ENCODE measurements at places on chromosomes 5 and 9.

DNA sequence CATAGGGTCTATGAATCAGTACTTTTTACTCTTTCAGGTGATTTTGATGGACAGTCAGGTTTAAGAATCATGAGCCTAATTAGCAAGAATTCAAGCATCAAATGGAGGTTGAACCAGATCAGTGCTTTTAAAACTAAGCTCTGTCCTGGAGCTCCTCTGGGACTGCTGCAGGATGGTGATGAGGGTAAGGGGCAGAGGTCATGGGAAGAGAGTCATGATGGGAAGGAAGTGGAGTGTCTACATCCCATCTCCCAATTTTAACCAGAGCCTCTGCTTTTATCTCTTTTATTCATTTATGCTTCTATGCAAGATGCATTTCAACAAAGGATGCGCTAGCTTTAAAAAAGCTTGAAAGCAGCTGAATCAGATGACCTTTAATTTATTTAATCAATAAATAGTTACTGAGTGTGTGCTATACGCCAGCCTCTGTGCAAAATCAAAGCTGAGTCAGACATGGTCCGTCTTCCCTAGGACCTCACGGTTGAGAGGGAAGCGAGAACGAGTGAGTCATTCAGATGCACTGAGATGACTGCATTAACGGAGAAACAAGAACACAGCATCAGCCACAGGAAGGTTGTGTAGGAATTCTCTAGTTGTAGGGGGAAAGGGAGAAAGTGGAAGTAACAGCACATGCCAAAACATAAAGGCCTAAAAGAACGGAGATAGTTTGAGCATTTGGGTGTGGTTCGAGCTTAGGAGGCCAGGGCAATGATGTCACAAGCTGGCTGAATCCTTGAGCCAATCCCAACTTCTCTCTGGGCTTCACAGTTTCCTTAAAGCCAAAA lies 441.6 kb upstream of the BRINP1 start:
- no peak for DNase-seq

DNA sequence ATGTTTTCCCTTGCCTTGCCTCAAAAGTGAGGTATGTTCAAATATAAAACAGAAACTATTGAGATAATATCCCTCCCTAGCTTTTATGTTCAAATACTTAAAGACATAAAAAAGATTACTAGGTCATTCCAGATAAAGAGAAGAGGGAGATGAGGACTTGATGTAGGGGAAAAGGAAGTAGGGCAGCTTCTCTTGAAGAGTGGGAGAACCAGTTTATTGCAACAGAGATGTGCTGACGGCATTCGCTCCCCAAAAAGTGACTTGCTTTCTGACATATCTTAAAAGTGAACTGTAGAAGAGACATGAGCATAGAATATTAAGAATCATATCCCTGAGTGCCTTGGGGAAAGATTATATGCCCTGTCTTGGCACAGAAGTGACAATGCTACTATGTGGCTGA lies 330.2 kb upstream of the NREP start:
- no peak for DNase-seq

DNA sequence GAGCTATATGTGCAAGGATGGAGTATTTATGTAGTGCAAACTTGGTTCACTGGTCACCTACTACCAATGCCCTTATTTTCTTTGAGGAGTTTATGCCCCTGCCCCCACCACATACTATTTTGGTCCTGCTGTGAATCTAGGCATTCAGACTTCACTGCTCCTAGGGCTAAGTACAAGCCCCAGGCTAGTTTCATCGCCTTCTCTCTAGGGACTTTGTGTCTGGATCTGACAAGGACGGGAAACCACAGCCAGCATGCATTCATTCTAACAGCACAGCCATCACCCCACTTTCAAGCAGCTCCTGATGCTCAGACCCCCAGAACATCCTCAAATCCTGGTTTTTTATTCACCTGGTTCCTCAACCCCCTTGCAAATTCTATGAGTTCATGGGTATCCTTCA lies 56.8 kb downstream of the DRD1 start:
- no peak for DNase-seq

DNA sequence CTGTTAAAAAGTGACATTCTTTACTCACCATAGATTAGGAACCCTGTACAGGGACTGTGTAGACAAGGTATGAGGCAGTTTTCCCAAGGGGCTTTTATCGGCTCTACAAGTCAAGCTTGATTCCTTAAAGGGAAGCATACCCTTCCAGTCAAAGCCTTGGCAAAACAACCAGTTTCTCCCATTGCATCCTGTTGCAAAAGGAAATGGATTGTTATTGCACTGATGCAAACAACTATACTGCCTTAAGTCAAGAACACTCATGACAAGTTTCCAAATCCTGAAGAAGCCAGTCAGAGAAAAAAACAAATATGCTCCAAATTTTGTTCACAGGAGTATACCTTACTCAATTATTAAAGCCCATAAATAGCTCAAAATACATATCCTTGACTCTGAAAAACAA lies 67.5 kb downstream of the RGMB start:
- DNase-seq = no peak

DNA sequence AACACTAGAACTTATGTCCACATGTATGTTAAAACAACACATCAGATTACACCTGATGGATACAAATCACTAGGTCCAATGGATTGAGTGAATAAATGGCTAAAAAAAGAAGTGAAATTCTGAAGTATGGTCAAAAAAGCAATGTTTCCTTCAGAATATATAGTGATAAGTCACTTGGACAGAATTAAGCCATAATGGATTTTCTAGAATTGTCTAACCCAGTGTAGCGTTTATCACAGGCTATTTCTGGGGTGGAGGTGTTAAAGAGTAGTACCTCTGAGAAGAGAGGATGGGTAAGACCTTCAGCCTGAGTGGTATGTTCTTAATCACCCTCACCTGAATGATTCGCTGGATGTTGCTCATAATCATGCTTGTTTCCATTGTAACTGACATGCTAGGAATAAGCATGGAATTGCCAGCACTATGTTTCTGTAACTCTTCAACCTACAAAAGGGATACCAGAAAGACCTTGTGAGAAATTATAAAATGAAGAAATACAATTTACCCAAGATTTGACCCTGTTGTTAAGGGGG lies 33.2 kb downstream of the SLC31A2 start:
- no peak for DNase-seq

- no peak for DNase-seq
Measured at GRCh38 chr9:133371261-133371711, 4.6 kb downstream of the SURF4 start.

DNA sequence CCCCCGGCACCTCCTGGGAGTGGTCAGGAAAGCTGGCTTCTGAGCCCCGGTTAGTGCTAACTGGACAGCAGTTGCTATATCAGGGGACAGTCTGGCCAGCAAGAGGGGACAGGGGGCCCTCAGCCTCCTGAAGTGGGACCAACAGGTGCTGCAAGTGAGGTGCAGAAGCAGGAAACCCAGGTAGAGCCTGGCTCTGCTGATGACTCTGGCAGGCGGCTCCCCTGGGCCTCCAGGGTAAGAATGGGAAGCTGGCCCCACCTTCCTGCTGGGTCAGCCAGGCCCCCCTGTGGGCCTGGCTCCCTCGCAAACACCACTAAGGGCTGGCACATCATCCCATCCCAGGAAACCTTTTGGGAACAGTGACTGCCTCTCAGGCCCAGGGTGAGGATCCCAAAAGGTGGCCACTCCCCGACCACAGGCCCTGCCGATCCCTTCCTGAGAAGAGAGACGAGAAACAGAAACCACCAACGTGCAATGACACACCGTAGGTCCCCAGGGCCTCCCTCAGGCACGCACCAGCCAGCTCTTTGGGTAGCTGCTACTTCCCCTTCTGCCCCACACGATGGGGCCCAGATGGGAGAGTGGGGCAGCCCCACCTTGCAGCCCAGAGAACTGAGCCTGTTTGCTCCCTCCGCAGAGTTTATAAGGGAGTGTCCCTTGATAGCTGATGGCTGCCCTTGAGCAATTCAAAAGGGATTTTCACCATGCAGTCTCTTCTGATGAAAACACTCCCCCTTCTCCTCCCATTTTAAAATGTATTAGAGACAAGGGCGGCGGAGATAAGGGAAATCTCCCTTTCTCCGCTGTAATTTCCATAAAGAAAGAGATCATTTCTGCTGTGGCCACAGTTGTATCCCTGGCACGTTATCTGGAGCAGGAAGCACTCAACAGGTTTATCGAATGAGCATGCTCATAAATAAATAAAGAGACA lies 76.8 kb downstream of the STK10 start:
- no peak for DNase-seq

DNA sequence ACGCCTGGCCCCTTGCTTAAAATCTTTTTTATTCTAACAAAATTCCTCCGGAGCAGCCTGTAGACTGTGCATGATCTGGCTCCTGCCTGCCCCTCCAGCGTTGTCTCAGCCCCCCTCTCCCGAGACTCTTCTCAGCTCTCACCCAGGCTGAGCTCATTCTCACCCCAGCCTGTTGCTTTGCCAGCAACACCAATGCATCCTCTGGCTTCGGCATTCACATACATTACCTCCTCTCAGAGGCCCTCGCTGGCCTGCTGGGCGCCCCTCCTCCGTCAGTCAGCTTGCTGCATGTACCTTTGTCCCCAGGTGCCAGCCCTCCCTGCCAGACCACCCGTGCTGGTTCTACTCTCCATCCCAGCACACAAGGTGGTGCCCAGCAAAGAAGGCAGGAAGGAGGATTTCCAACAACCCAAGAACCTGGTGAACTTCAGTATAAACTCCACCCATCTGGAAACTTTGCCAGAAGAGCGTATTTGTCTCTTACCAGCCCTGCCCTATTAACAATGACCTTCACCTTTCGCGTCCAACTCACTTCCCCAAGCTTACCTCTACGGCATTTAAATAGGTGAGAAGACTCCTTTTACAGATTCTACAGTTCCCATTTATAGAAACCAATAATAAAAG lies 35.0 kb downstream of the MYO10 start:
- DNase-seq = no peak

DNA sequence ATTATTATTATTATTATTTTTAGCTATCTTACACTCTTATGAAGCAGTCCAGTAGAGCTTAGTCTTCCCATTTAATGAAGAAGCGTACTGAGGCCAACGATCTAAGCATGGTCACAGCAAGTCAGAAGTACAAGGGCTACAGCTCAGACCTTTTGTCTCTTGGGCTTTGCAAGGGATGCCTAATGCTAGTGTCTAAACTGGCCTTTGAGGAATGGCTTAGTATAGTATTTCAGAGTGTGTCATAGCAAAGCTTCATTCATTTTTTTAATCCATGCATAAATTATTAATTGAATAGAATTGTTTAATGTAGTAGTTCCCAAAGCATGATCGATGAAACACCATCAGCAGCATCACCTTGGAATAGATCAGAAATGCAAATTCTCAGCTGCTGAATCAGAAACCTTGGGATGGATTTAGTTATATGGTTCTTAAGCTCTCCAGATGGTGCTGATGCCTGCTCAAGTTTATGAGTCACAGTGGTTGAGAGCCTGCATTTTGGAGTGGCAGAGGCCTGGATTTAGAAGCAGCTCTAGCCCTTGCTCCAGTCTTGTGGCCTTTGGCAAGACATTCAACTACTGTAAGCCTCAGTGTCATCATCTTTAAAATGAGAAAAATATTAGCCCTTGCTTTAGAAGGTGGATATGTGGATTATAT lies 6.1 kb downstream of the IL12B start:
- no peak for DNase-seq

DNA sequence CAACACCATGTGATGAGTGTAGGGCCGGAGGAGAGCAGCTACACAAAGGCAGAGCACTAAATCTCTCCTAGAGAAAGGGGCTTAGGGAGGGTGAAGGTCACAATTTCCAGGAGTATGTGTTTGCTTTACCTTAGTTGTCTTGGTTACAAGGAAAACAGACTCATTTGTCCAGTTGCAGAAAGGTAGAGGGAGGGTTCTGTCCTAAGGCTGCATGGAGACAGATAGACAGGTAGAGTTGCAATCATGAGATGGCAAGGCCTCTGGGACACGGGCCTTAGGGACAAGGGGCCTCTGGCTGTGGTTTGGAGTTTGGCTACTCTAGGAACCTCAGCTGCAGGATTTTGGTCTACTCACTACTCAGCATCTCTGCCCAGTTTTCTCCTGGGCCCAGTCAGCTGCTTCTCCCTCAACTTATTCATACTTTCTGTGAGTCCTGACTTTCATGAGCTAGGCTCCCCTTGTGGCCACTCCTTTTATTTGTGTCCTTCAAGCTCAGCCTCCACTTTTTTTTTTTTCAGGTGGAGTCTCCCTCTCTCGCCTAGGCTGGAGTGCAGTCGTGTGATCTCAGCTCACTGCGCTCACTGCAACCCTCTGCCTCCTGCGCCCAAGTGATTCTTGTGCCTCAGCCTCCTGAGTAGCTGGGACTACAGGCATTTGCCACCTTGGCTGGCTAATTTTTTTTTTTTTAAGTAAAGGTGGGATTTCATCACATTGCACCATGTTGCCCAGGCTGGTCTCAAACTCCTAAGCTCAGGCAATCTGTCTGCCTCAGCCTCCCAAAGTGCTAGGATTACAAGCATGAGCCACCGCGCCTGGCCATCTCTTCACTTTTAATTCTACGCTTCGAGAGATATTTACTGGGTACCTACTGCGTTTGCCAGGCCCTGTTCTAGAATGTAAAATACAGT lies 76.6 kb downstream of the PTPDC1 start:
- no peak for DNase-seq

- no peak for DNase-seq
Measured at GRCh38 chr5:90014420-90014819, 395.1 kb downstream of the CETN3 start.

DNA sequence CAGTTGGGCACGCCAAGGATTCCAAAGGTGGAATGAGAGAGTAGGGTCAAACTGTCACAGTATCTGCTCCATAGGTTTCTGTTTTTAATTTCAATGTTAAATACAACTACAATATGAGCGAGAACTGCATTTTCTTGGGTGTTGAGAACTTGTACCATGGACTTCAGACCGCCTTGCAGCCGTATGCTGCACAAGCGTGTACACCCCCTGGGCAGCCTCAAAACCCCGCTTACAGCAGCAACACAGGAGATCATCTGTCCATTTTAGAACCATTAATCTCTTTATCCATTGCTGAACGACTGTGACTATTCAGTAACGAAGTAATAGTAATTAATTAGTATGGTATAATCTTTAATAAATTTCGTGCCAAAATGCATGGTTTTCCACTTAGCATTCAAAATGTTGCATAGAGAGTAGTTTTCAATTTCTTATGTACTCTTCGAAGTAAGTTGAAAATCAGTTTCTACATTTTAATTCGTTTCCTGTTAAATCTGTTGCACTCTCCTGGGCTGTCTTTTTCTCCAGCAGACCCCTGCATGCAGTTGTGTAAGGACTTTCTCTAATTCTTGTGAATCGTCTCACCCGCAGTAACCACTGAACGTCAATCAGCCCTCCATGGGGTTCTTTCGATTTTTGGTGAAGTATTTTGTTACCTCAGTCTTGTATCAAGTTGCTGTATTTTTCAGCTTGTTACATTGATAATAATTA lies 42.0 kb upstream of the GARNL3 start:
- no peak for DNase-seq

GRCh38 chr5:88691230-88691582 lies 191.8 kb downstream of the MEF2C start:
- DNase-seq = no peak

GRCh38 chr9:6356441-6356840 lies 28.3 kb downstream of the TPD52L3 start:
- DNase-seq = no peak

DNA sequence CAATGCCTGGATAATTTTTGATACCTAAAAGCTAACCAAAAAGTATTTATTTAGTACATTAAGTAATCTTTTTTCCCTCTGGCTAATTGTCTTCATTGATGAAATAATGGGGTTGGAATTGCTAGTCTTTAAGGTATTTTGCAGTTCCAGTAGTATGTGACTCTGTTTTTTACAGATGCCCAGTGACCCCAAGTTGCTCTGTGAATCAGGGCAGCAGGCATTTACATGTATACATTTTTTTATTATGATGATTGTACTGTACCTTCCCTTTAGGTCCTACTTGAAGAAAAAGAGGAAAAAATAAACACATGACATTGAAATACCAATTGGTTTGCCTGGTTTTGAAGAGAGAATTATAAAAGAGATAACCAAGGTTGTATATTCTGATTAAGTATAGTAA lies 385.5 kb downstream of the ADGRV1 start:
- DNase-seq = no peak

Data from NCI-H510A (cell line).